Activated CD4-positive, alpha-beta T cell treated with anti-CD3 and anti-CD28 coated beads, Interleukin-2, Interleukin-6, amounts not matched to agents 100 ng/mL and 50 ng/mL, durations not matched to agents 16 hours and 8 hours (primary cell): ENCODE measurements at places on chromosomes 16 and 17.

DNA sequence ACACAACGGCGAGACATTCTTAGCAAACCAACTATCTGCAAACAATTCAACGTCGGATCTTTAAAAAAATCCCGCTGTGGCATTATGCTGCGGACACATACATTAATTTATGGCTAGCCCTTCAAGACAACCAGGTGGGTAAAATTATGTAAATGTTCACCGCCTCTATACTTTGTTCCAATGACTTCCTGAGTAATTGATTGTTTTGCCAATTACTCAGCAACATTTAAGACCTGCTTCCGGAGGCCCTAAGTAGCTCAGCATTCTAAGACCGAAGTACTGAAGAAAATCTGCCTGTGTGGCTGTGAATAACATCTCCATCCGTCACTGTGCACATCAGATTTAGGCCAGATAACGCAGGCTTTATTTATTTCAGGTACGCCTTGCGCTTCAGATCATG, 23.3 kb downstream of the QPRT start:
- DNase-seq: peak; percentile 46

- no peak for DNase-seq
These were observed 6.2 kb upstream of the TBKBP1 start for GRCh38 chr17:47687748-47688147.

- DNase-seq: no peak
These were observed 166.3 kb upstream of the FOXF1 start for GRCh38 chr16:86343796-86344585.

- no peak for DNase-seq
These were observed 382.0 kb downstream of the GRIN2A start for GRCh38 chr16:9800186-9800738.

DNA sequence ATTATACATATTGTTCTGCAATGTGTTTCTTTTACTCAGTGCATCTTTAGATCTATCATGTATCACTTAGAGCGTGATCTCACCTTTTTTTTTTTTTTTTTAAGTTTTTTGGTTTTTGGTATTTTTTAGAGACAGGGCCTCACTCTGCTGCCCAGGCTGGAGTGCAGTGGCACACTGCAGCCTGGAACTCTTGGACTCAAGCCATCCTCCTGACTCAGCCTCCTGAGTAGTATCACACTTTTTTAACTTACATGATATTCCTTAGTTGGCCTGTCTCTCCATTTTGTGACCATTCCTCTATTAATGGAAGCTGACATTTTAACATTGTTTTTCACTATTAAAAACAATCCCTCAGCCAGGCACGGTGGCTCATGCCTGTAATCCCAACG, 4.7 kb upstream of the MPO start:
- DNase-seq: no peak

DNA sequence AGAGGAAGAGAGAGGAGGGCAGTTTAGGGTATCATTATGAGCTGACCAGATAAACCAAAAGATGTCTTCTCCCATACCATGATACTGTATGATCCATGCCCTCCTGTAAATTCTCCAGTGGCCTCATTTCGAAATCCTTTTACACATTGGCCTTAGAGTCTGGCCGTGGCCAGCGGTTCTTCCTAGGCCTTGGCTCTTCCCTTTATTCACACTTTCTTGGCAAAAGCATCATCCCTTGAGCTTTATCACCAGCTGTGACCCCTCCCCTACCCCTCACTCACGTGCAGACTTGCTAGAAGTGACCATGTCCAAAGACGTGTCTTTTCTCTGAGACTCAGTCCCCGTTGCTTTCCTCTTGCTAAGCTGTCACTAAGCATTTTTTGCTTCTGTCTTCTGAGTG, 22.8 kb downstream of the KATNIP start:
- DNase-seq: no peak

DNA sequence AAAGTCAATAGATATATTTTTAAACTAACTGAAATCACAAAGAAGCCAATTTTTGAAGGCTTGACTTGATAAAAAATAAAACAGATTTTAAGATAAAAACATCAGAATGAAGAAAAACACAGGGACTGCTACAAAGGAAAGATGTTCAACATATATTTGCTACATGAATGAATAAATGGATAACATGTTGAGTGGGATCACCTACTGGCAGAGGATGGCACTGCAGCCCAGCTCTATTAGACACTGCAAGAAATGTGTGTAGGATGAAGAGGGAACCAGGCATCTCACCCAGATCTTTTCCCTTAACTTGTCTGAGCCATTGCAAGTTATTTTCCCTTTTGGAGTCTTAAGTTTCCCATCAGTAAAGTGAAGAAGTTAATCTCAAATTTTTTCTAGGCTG, 4.2 kb downstream of the AIPL1 start:
- DNase-seq: no peak

DNA sequence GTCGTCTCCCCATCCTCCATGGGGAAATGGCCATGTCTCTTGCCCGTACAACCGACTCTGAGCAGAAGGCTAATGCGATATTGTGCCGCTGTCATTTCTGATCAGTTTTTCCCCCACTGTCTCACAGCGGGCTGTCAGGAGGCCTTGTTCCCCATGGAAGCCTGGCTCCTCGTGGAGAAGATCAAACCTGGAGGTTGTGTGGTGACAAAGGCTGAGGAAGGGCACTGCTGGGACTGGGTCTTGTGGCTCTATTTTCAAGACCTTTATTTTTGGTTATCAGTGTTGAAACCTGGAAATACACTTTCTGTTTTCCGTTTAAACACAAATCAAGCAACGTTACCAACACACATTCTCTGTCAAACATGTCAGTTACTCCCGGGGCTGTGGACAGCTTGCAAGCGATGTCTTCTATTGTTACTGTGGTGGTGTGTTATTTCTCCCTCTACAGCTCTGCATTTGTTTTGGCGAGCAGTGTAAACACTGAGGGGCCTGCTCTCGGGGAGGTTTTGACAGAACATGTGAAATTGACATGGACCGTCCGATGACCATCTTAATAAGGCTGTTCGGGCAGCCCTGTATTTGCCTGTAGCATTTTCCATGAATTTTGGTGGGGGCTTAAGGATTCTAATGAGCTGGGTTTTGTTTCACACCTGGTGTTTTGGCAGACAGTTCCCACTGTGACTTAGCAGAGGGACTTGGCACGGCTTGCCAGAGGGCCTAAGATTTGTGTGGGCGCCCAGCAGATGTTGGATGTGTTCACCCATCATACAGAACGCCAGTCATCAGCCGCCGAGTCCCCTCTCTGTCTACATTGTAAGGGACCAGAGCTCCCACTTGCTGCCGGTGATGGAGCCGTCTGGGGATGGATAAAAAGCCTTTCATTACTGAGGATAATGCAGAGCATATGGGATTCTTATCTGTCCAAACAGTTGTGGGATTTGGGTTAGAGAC, 12.5 kb downstream of the RBFOX1 start:
- DNase-seq: no peak

GRCh38 chr17:81090361-81091136, 55.6 kb downstream of the BAIAP2 start:
- peak; percentile 51 for DNase-seq
